Natural killer cell treated with Interleukin-12 subunit alpha and Interleukin-12 subunit beta and Interleukin-15 and Interleukin-18, amount 100 ng/mL, for 72 hours (primary cell): ENCODE measurements at places on chromosomes 3 and 15.
A peak's percentile ranks its signal among the peaks of the same experiment; 100 is the strongest.

- DNase-seq: no peak
Measured at GRCh38 chr3:71281280-71281679, 302.2 kb downstream of the FOXP1 start.

DNA sequence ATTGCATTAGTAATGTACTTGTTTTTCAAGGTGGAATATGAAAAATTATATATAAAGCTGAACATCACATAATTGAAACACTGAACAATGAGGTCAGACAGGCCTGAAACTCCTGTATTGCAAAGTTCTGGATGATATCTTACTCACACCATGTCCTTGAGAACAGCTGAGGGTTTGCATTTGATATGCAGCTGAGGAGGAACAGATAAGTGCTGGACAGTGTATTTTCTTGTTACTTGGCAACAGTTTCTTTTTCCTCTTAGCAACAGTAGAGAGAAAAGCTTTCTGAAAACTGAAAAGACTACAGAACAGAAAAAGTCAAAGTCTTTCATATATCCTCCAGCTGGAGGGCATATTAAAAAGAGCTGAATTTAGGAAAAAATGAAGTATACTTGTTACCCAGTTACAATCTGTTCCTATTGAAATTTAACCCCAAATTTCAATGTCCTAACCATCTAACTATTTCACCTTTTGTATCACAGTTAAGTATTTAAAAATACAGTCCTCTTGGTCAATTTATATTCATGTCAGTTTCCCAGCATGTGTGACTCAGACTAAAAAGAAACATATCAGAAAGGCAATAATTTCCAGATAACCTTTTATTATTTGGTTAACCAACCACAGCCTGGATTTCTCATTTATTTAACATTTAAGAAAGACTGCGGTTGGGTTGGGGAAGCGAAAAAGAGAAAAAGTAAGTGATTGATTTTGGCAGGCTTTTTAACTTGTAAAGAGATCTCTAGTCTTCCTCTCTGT is 733.0 kb upstream of the DPPA4 start:
- no peak for DNase-seq

- no peak for DNase-seq
Measured at GRCh38 chr3:43221076-43221475, 65.3 kb upstream of the SNRK start.

GRCh38 chr3:116423945-116424344 is 21.3 kb downstream of the LSAMP start:
- DNase-seq: no peak

- no peak for DNase-seq
Measured at GRCh38 chr3:150391161-150391560, 16.9 kb upstream of the TSC22D2 start.

DNA sequence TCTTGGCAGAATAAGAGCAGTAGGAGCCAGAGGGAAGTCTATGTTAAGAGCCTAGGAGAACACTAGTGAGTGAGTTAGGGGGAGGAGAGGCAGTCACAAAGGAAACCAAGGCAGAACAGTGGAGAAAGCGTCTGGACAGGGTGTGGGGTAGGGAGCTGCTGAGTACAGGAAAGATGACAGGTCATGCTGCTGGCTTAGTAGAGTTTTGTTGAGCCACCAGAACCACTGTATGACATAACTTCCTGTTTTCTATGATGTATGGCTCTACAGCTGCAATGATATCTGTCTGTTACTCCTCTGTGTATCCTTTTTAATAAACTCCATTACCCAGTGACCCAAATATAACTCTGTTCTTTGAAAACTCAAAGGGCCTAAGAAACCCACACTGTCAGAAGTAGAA is 10.6 kb upstream of the STT3B start:
- DNase-seq: peak; percentile 69

GRCh38 chr3:34782871-34783270 is 856.5 kb upstream of the ARPP21 start:
- DNase-seq: no peak
